ENCODE measurements at places on chromosomes 11 and 22. TPM values are rescaled to one million over a fixed set of nuclear protein-coding genes. Genes with fewer than 3 reads are reported as not detected.

FREY1 gene
- polyA plus RNA-seq, result 0.41 TPM

HOATZ gene
- polyA plus RNA-seq, result 0.08 TPM

ARHGEF17 gene
- 91.9 TPM for polyA plus RNA-seq

- no peak for DNase-seq
Measured at GRCh38 chr11:26186389-26186788, 145.5 kb upstream of the ANO3 start.

GRCh38 chr11:64834031-64834722 lies 10.3 kb downstream of the CDC42BPG start:
- DNase-seq, result no peak

GRCh38 chr11:121235057-121235456 lies 57.5 kb upstream of the SC5D start:
- no peak for DNase-seq

DNA sequence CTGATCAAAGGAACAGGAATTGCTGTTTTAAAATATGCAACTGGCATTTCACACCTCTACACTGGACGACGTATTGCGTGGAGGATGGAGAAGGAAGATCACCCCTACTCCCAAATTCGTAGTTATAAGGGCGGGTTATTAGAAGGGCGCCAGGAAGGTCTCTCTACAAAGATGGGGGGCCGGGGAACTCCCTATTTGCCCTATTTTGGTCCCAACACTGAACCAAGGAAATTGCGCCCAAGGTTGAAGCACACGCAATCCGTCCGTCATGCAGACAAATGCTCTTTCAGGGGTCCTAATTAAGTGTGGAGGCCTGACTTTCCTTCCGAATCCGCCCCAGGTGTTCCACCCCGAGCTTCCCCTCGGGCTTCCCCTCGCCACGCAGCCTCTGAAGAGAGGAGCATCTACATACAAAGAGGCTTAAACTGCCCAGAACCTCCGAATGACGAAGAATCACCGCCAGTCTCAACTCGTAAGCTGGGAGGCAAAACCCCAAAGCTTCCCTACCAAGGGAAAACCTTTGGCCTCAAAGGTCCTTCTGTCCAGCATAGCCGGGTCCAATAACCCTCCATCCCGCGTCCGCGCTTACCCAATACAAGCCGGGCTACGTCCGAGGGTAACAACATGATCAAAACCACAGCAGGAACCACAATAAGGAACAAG lies 396 bp downstream of the NPAT start:
- no peak for DNase-seq

Measured in renal pelvis (tissue), 12 donors.